ENCODE measurements at places on chromosomes 3 and 15. TPM values are rescaled to one million over a fixed set of nuclear protein-coding genes. Genes with fewer than 3 reads are reported as not detected.

CFAP44 gene
- 1.5 TPM for total RNA-seq

MINAR1 gene
- 0.59 TPM for total RNA-seq

SIAH2 gene
- total RNA-seq, result 14.1 TPM

CDHR4 gene
- total RNA-seq, result 0.24 TPM

UROC1 gene
- not detected for total RNA-seq

GABRR3 gene
- not detected for total RNA-seq

CCDC39 gene
- not detected for total RNA-seq

All from A549 treated with dexamethasone at 1 μM for 4 hours (cell line).